Stimulated activated CD8-positive, alpha-beta memory T cell treated with anti-CD3 and anti-CD28 coated beads, Interleukin-7, amount 100 ng/mL, for 4 hours (primary cell): ENCODE measurements at places on chromosomes 6 and 20.

- DNase-seq: no peak
Measured at GRCh38 chr6:12345694-12346058, 55.5 kb downstream of the EDN1 start.

DNA sequence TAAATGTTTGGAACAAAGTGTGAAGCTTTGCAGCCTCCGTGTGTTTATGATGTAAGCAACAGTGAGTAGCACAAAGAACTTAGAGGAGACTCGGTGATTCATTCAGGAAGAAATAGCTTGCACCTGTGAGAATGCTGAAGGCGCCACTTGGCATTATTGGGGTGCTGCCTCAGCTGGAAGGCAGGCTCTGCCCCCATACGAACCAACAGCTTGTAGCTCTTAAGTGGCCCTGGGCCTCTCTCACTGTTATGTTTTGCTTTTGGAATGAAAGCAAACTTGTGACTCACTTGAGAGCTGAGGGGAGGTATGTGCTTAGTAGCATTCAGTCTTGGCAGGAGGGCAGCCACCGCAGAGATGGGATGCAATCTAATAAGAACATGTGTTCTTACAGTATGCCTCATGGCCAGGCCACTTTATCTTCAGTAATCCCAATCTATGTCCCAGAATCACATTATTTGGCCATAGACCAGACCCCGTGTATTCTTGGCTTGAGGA lies 310.7 kb downstream of the EYA4 start:
- no peak for DNase-seq

GRCh38 chr6:157760589-157761330 lies 62.3 kb upstream of the SNX9 start:
- peak; percentile 49 for DNase-seq

- no peak for DNase-seq
Measured at GRCh38 chr20:12916699-12917098, 92.1 kb upstream of the SPTLC3 start.

DNA sequence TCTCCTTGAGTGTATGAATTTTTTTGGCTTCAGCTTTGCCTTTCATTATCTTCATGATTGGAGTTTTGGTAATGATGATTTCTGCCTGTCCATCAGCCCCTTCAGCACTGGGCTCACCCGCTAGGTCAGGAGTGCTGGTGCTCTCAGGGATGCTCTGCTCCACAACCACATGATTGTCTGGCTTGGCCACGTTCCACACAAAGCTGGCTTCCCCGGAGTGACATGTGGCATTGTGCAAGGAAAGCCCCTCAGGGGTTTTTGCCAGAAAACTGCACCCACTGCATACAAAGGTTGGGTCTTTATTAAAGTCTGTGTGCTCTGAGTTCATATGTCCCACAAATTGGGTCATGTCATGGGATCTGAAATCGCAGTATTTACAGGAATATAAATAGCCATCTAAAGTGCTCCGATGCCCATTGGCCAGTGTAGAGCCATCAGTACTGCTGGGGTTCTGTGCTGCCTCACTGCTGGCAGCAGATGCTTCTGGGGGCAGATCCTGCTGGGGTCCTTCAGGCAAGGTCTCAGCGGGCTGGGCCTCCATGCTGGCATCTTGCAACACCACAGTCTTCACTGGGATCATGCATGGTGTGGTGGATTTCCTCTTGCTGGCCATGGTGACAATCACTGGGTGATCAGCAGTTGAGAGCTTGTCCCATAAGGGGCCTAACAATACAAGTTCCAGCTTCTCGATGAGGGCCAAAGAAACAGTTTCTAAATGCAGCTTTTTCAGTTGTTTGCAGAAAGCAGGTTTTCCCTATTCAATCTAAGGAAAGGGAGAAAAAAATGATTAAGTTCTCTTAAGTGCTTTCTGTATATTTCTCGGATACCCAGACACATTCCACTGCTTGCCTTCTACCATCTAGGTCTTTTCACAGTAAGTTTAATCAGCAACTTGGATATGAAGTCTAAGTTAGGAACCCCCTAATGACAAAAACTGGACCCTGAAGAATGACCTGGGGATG lies 67.2 kb downstream of the PLCG1 start:
- DNase-seq: no peak

GRCh38 chr6:74623027-74623426 lies 582.8 kb downstream of the COL12A1 start:
- DNase-seq: no peak

GRCh38 chr6:80165819-80166218 lies 59.3 kb downstream of the BCKDHB start:
- DNase-seq: no peak

GRCh38 chr20:19210391-19211155 lies 1.9 kb upstream of the SLC24A3 start:
- DNase-seq: no peak

- no peak for DNase-seq
Measured at GRCh38 chr6:135397172-135397952, 100.2 kb downstream of the AHI1 start.

GRCh38 chr20:50034567-50035180 lies 51.9 kb downstream of the SNAI1 start:
- DNase-seq: no peak

DNA sequence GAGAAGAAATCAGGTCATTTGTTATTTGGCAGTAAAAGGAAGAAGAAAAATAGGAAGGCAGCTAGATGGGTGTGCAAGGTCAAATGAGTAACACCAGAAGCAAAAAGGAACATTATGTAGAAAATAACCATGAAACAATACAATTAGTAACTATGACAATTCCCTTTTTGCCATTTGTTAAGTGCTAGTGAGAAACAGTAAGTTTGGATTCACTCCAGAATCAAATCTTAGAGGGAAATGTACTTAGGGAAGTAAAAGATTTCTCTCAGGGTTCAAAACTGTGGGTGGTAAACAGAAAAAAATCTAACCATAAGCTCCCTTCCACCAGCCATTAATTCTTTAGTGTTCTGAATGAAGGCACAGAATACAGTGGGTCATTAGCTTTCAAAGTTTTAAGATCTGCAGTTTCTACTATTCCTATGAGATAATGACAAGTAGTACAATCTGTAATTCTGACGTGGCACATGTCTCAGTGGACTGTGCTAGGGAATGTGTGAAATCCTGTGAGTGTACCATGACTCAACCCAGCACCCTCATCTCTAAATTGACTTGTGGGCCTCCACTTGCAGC lies 17.1 kb downstream of the REPS1 start:
- no peak for DNase-seq

DNA sequence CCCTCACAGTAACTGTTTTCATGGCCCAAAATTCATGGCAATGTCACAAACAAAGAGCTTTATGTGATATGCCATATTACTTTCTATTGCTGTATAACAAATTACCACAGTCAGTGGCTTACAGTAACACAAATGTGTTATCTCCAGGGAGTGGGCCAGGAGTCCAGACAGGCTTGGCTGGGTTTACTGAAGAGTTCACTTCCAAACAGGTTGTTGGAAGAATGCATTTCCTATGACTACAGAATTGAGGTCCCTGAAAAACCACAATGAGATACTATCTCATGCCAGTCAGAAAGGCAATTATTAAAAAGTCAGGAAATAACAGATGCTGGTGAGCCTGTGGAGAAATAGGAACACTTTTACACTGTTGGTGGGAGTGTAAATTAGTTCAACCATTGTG lies 431.9 kb downstream of the PKHD1 start:
- DNase-seq: no peak

- DNase-seq: no peak
Measured at GRCh38 chr6:32074996-32075532, 34.1 kb downstream of the TNXB start.

DNA sequence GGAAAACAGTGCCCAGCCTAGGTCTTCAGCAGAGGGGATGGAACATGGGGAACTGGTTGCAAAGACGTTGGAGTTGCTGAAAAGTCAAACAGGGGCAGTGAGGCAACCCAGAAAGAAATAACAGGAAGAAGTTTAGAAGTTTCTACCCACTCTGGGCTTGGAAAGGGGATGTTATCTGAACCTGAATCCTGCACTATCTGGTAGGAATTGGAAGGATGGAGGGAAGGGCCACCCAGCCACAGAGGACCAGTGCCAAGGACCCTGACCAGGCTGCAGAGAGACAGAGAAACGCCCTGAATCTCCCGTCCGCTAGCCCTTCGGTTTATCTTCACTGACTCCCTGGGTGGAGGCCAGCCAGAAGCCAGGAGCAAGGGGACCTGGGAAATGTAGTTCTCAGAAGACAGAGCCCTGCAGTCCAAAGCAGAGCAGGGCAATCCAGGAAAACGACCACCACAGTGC lies 217.3 kb upstream of the RREB1 start:
- no peak for DNase-seq

- DNase-seq: no peak
Measured at GRCh38 chr20:11544029-11544678, 373.5 kb upstream of the BTBD3 start.

- DNase-seq: no peak
Measured at GRCh38 chr20:49990271-49990720, 7.5 kb downstream of the SNAI1 start.

DNA sequence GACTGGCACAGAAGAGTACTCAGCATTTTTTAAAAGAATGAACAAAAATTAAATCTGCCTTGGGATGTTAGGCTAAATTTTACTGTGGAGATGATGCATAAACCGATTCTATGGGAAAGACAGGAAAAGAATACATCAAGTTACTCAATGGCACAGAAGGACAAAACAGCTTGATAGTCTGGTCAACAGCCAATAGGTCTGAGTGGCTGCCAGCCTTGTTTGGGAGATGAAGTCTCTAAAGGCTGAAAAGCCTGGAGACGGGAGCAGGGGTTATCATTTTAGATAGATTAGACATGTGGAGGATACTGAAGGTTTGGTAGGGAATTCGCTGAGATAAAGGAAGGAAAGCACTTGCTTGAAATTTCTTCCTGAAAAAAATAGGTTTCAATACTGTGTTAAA lies 56.3 kb upstream of the LAMA2 start:
- no peak for DNase-seq

DNA sequence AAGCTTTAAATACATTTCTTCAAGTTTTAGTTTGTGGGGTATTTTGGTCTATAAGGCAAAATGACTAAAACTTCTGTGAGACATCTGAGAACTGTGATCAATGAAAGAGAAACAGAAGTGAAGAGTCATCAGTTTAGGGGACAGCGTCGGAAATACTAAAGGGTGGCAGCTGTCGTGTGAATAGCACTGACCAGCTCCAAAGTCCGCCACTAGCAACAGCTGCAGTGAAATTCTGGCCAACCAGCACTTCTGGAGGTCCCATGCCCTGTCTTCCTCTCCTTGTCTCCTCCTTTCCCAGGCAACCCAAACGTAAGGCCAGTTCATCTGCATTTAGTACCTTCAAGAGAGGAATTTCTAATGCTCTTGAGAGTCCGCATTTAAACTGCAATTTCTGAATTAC lies 87.5 kb downstream of the DACT2 start:
- no peak for DNase-seq

- peak; percentile 53 for DNase-seq
Measured at GRCh38 chr20:45934046-45934585, 367 bp upstream of the PCIF1 start.

DNA sequence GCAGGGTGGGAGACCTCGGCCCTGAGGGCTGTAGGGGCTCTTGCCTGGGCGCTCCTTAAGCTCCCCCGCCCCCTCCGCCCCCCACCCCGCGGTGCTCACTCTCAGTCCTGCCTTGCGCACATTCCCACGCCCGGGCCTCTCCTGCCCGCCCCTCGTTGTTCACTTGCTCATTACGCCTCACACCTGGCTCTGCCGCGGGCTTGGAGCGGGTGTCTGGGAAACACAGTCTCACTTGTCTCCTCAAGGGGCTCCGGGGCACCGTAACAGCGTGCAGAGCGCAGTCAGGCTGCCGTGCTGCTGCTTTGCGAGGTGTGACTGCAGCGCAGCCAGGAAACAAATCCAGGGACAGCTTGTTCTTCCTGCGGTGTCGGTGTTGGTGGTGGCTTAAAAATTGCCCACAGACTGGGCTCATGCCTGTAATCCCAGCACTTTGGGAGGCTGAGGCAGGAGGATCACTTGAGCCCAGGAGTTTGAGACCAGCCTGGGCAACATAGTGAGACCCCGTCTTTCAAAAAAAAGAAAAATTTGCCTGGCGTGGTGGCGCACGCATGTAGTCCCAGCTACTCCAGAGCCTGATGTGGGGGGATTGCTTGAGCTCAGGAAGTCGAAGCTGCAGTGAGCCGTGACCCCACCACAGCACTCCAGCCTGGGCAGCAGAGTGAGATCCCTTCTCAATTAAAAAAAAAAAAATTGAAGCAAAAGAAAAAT lies 4.6 kb downstream of the NPBWR2 start:
- DNase-seq: no peak

- no peak for DNase-seq
Measured at GRCh38 chr6:133183691-133184090, 57.5 kb upstream of the EYA4 start.

- no peak for DNase-seq
Measured at GRCh38 chr6:72770959-72771358, 149.1 kb downstream of the KCNQ5 start.

GRCh38 chr6:151007076-151007475 lies 141.6 kb downstream of the MTHFD1L start:
- no peak for DNase-seq

GRCh38 chr20:48398506-48399449 lies 429.0 kb downstream of the PREX1 start:
- no peak for DNase-seq

DNA sequence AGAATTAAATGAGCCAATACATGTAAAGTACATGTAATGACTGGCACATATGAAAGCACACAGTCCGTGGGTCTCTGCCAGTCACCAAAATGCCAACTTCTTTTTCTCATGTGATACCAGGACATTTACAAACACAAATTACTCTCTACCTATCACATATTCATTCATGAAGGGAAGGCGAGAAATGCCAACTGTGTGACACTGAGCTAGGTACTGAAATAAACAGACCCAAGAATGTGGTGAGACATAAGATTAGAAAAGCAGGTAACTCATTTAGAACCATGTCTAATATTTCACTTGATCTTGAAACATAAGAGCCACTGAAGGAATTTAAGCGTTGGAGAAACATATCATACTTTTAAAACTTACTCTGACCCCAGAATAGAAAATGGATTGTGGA lies 41.4 kb downstream of the HBS1L start:
- DNase-seq: no peak

- DNase-seq: no peak
Measured at GRCh38 chr6:39369987-39370386, 47.5 kb upstream of the KCNK16 start.

- no peak for DNase-seq
Measured at GRCh38 chr6:131116755-131117360, 18.4 kb upstream of the AKAP7 start.

DNA sequence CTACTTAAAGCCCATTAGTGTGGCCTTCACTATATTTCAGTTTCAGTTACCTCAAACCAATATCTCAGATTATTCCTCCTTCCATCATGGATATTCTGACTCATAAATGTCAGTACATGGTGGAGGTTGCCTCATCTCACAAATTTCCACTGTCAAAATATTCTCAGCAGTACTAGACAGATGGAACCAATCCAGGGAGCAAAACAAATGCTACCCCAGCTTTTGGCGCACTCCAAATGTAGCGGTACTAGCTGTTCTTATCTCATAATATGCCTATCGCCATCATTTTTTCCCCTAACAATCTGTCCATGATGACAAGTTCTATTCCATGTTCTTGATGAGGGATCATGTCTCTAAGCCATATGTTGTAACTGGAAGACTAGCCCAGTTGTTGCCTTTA lies 1026.1 kb downstream of the KIF16B start:
- no peak for DNase-seq
